Activated CD4-positive, alpha-beta T cell treated with anti-CD3 and anti-CD28 coated beads for 1 hour (primary cell): ENCODE measurements at places on chromosomes 7 and 10.

DNA sequence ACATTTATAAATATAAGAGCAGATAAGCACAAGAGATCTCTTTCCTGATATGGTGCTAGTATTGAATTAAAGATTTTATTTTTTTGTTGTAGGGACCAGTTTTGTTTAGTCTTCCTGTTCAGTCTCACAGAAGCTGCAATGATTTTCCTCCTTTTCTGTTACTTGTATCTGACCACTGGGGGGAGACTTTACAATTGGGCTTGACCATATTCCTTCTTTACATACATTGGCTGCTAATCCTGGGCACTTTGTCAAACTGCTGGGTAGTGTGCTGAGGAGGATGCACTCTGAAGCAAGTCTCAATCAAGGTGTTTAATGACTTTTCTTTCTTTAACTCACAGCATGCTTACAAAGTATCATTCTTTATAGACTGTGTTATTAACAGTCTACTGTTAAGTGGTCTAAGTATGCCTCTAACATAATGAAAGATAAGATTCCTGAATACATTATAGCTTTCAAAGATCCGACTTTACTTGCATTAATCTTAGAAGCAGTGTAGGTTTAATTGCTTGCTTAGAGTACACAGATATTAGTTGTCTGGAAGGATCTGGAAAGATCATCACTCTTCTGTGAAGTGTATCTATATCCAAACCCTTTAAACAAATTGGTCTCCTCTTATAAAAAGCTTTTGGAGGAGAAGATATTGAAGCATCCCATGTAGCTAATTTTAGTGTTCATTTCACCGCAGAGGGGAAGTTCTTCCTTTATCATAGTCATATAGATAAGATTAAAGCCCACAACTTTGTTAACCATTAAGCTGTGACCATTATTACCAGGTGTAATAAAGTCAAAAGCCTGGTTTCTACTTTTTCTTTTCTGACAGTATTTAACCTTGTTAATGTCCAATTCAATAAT, 3.1 kb downstream of the PALS2 start:
- DNase-seq, result no peak

- DNase-seq, result no peak
Observed at GRCh38 chr7:103988468-103989199, 824 bp downstream of the RELN start.

GRCh38 chr7:23622506-23622925, 25.3 kb downstream of the CCDC126 start:
- no peak for DNase-seq

DNA sequence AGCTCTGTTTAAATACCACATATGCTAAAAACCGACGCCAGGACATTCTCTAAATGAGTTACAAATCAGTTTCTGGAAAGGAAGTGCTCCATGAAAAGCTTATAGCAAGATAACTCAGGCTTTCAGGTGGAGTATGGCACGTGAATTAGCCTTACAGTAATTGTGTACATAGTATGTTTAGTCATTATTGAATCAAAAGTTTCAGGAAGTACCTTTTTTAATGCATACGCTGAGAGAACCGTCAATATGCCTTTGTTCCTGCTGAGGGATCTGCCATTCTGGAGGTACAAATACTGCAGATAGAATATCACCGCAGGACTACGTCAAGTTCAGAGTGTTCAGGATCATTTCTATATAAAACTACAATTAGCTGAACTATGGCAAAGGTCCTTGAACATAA, 45.7 kb downstream of the ANKMY2 start:
- DNase-seq, result no peak

- no peak for DNase-seq
Observed at GRCh38 chr10:114881417-114881816, 56.6 kb upstream of the TRUB1 start.

- no peak for DNase-seq
Observed at GRCh38 chr7:143892527-143893300, 9.3 kb downstream of the TCAF1 start.

DNA sequence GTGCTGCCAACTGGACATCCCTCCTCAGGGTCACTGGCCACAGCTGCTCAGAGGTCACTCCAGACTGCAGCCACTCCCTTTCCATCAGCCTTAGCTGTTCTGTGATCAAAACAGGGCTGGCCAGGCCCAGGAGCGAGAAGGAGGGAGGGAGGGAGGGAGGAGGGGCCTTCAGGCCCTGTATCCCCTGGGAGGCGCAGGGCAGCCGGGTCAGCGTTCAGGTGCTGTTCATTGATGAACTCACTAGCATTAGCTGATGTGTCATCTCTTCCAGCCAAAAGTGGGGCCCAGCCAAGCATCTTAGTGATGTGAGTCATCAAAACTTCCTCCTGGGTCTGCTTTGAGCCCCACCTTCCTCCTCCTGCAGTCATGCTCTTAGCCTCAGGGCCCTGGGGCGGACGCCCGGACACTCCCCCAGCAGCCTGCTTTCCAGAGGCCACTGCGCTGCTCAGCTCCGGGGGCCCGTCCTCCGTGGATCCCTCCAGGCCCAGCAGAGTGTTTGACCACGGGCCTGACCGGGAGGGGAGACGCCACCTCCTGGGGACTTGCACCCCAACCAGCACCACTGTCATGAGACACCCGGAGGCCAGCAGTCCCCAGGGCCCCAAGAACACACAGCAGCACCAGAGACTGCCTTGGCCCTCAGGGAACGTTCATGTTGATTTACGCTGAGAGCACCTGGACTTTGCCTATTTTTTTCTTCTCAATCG, 149.2 kb downstream of the PRKAG2 start:
- DNase-seq, result peak; percentile 29

DNA sequence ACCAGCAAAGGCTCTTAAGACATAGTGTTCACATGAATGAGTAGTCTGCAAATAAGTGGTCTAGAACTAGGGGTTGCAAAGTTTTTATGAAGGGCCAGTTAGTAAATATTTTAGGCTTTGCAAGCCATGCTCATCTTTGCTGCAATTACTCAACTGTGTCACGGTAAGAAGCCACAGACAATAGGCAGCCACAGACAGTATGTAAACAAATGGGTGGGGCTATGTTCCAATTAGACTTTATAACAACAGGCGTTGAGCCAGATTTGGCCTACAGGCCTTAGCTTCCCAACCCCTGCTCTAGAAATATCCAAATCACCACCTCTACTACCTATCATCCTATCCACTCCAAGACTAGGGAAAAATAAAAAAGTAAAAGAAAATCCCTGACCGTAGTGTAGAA, 9.2 kb downstream of the IKZF5 start:
- no peak for DNase-seq

DNA sequence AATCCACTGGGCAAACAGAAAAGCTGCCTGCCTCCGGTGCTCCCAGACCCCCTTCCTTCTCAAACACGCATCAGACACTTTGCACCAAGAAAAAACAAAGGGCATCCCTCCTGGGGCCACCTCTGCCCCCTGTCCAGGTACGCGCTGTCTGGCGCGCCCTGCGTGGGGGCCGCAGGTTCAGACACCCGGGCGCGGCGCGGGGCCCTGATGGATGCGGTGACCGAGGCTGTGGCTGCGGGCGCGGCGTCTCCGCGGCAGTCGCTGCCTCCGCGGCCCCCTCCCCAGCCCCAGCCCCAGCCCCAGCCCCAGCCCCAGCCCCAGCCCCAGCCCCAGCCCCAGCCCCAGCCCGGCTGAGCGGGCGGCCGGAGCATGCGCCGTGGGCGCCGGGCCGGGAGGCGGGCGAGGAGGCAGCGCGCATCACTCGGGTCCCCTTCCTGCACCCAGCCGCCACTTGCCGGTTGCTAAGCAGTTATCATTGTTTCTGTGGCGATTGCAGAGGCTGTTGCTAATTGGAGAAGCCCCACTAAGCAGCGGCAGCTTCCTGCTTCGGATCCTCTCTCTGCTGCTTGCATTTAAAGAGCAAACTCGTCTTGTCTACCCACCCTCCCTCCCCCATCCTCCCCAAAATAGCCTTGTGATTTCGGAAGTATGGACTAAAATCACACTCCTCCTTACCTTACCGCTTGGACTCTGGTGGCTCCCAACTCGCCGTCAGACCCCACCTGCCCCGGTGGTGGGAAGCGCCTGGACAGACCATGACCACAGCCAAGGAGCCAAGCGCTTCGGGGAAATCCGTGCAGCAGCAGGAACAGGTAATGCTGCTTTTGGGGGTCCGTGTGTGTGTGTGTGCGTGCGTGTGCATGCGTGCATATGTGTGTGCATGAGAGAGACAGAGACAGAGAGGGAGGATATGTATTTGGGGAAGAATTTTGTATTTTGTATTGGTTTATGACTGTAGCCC, 252.8 kb downstream of the DPP6 start:
- DNase-seq, result no peak

GRCh38 chr10:21760332-21760731, 226.3 kb downstream of the MLLT10 start:
- no peak for DNase-seq

- no peak for DNase-seq
Observed at GRCh38 chr10:14873090-14873760, 5.4 kb upstream of the SUV39H2 start.

GRCh38 chr10:9075420-9075819, 1020.9 kb downstream of the GATA3 start:
- DNase-seq, result no peak

GRCh38 chr7:129824291-129825208, 128.2 kb downstream of the UBE2H start:
- DNase-seq, result no peak

DNA sequence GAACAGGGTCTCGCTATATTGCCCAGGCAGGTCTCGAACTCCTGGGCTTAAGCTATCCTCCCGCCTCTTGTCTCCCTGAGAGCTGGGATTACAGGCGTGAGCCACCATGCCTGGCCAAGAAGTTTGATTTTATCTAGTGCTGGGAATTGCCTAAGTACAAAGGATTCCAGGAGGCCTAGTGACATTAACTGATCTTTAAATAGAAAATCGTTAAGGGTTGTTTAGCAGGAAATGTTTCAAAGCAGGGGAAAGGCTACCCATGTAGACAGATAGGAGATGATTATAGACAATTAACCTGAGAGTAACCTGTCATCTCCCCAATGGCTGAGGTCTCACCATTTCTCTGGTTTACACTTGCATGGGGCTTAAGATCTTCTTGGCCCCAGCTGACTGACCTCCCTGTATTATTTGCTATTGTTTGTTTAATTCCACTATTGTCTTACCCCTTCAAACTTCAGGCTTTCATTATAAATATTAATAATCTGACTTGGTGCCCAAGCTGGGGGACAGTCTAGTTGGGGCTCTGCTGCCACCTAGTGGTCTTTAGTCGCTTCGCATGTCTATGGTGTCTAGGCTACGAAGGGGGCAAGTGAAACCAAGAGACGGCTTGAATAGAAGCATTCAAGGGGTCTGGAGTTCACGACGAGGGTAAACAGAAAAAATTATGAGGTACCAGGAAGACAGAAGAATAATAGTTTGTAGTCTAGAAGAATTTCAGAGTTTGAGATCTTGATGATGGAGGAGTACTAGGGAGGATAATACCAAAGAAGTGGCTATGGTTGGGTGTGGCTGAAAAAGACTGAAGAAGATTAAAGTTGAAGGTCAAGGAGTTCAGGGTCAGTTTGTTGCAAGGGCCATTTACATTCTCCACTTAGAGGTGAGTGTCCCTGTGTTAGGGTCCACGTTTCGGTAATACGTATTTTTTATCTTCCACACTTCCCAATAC, 40.4 kb upstream of the BPGM start:
- DNase-seq, result peak; percentile 37

GRCh38 chr7:130910949-130911944, 177.2 kb upstream of the KLF14 start:
- no peak for DNase-seq

- no peak for DNase-seq
Observed at GRCh38 chr7:117157241-117158209, 165.3 kb downstream of the WNT2 start.

- no peak for DNase-seq
Observed at GRCh38 chr7:23020742-23021401, 6.9 kb upstream of the HYCC1 start.

GRCh38 chr7:140857048-140857447, 67.7 kb downstream of the BRAF start:
- no peak for DNase-seq

DNA sequence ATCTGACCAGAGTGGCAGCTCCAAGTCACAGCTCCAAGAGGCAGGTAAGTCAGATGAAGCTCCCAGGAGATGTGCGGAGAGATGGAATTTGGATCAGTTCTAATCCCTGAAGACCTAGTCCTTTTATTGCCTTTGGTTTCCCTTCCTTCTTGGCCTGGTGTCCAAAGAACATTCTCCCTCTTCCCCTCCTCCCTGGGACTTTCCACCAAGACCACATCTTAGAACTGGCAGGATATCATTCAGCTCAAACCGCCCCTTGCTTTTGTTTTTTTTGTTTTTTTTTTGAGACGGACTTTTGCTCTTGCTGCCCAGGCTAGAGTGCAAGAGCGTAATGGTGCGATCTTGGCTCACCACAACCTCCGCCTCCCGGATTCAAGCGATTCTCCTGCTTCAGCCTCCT, 190.8 kb downstream of the GFRA1 start:
- no peak for DNase-seq

DNA sequence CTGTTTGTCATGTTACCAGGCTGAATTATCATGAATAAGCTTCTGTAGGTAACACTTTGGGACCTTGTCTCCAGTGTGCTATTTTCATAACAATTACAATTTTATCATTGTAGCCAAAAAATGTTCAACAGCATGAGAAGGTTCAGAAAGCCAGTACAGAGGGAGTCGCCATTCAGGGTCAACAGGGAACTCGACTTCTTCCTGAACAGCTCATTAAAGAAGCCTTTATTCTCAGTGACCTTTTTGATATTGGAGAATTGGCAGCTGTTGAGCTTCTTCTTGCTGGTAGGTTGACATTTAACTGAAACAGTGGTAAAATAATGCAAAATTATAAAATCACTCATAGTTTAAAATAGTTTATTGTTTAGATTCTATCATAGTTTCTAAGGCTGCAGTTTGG, 15.8 kb downstream of the NUP205 start:
- no peak for DNase-seq

GRCh38 chr7:158394936-158395335, 192.7 kb downstream of the PTPRN2 start:
- DNase-seq, result no peak
